Activated CD4-positive, alpha-beta T cell treated with anti-CD3 and anti-CD28 coated beads, Interleukin-2, amount 10 ng/mL, durations not matched to agents 24 days and 14 days (primary cell): ENCODE measurements at places on chromosomes 11 and 22. TPM values are rescaled to one million over a fixed set of nuclear protein-coding genes. Genes with fewer than 3 reads are reported as not detected.

The CHRM1 gene
- total RNA-seq = not detected in 2 replicates

The MS4A15 gene
- total RNA-seq = not detected in 2 replicates

The MOGAT2 gene
- not detected in 2 replicates for total RNA-seq

DNA sequence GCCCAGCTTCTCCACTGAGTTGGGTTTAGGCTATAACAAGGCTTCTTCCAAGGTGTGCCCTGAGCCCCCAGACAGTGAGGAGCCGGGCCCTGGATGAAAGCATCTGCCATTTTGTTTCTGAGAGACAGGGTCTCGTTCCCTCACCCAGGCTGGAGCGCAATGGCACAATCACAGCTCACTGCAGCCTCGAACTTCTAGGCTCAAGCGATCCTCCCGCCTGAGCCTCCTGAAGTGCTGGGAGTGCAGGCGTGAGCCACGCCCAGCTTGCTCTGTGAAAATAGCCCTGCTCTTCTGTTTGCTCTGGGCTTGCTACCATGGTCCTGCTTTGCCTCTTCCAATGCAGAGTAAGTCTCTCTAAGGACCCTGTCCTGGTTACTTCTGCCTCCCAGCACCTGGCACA lies 6.7 kb downstream of the DENND6B start:
- no peak overlapping the region for H3K27ac ChIP-seq
- no peak for DNase-seq
- H3K27me3 ChIP-seq = peaks cover 7% of the 10 kb centered on the region
- no peak overlapping the region for H3K4me3 ChIP-seq

- H3K4me3 ChIP-seq = no peak overlapping the region
- H3K27ac ChIP-seq = no peak overlapping the region
- no peak for DNase-seq
- H3K36me3 ChIP-seq = no peaks in the 10 kb centered on the region
Measured at GRCh38 chr11:19365743-19366410, 125.1 kb upstream of the E2F8 start.

The HORMAD2 gene
- not detected in 2 replicates for total RNA-seq

- no peaks in the 10 kb centered on the region for H3K4me1 ChIP-seq
- no peaks in the 10 kb centered on the region for H3K36me3 ChIP-seq
- peaks cover 12% of the 10 kb centered on the region for H3K27me3 ChIP-seq
- no peak overlapping the region for H3K27ac ChIP-seq
Measured at GRCh38 chr22:25878933-25879332, 136.9 kb downstream of the MYO18B start.

DNA sequence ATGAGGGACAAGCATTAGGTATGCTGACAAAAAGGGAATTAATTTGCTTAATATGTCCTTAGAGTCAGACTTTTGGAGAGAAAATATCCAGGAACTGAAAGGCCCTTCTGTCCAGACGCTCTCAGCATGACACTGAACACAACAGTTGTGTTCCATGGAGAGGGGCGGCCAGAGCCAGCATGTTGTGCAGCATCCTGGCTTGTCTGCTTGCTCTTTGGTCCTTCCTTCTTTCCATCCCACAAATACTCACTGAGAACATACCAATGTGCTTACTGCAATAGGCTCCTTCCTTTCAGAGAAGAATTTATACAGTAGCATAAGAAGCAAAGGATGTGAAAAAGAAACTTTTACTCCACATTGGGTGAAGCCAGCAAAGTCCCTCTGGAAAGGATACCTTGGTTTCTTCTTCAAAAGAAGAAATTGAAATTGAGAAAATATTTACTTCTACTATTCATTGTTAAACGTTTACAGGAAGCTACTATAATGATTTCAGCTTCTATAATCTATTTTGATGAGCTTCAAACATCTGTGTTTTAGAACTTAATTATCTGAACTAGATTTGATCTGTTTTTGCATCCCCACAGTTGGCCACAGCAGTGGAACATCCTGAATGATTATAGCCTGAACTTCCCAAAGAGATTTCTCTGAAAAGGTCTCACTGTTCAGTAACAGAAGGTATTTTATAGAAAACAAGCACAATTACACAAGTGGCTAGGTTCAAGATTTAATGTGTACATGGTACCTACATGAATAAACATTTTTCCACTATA lies 304.1 kb upstream of the PITPNB start:
- H3K36me3 ChIP-seq = no peaks in the 10 kb centered on the region
- peaks cover 5% of the 10 kb centered on the region for H3K27me3 ChIP-seq
- no peak overlapping the region for H3K4me3 ChIP-seq
- no peaks in the 10 kb centered on the region for H3K4me1 ChIP-seq
- DNase-seq = no peak
- no peak overlapping the region for H3K27ac ChIP-seq

DNA sequence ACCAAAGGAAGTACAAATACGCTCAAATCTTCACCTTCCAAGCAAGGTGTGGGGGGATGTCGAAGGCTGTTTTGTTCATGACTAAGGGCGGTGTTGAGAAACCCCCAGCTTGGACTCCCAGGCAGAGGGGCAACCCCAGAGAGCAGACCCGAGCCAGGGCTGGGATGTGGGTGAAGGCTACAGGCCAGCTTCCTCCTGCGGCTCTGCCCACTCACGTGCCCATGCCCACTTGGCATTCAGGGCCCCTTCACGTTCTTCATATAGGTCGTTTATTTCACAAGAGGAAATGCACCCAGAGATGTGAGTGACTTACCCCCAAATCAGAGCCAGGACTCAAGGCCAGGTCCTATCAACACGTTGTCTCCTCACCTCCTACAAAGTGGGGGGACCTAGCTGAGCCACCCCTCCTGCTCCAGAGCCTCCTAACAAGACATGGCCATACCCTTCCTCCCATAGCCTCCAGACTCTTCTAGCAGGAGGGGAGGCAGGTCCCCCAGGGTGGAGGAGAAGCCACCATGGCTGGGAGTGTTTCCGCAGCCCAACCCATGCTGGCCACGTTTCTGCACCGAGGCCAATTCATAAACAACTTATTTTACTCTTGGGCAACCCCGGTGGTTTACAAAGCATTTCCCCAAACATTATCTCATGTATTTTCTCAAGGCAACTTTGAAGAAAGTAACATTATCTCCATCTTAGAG lies 22.0 kb downstream of the TMEM184B start:
- H3K27me3 ChIP-seq = no peaks in the 10 kb centered on the region
- DNase-seq = no peak
- no peaks in the 10 kb centered on the region for H3K4me1 ChIP-seq
- no peak overlapping the region for H3K27ac ChIP-seq

DNA sequence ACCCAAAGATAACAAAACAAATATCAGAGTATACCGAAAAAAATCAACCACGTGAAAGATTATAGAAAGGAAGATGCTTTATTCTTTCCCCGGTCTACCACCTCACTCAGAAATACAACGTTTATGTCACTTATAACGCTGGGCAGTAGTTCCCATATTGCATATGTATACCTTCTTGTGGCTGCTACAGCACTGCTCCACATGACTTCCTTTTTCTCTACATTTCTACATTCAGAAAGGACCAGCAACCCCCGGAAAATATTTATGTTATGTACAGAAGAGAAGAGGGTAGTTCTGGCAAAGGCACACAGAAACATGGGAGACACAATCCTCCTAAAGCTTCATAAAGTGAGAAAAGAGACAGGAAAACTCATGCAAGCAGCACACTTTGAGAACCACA lies 56.8 kb downstream of the MTMR2 start:
- no peaks in the 10 kb centered on the region for H3K4me1 ChIP-seq
- H3K27ac ChIP-seq = no peak overlapping the region
- no peak for DNase-seq
- peaks cover 9% of the 10 kb centered on the region for H3K36me3 ChIP-seq

DNA sequence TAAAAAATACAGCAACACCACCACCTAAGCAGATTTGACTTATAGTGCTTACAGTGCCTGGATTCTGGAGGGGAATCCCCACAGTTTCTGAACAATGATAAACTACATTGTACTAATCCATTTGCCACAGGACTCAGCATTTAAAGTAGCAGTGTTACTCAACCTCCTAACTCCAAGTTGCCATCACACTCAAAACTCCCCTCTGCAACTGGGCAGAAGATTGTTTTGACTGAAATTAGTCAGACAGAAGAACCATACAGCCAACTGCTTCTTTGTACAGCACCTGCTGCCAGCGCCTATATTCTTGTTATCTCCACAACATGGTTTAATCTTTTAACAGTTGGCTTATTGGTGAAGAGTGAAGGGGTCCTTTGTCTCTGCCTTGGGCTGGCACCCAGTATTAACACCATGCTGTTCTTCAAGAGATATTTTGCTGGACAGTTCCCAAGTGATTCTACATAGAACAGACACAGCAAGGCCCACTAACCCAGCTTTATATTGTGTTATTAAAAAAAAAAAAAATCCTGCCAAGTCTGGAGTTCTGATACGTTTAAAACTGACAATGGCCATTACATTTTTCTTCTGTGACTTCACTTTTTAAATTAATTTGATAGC lies 273.2 kb downstream of the DCDC1 start:
- H3K27me3 ChIP-seq = no peaks in the 10 kb centered on the region
- H3K27ac ChIP-seq = no peak overlapping the region
- H3K36me3 ChIP-seq = no peaks in the 10 kb centered on the region
- no peak for DNase-seq
- no peaks in the 10 kb centered on the region for H3K4me1 ChIP-seq
- H3K4me3 ChIP-seq = no peak overlapping the region

The TRPM5 gene
- total RNA-seq = not detected in 2 replicates

The THY1 gene
- total RNA-seq = 1.6 and 1.8 TPM in 2 replicates

GRCh38 chr11:126992065-126992803 lies 8.3 kb downstream of the KIRREL3 start:
- H3K27ac ChIP-seq = no peak overlapping the region
- H3K36me3 ChIP-seq = no peaks in the 10 kb centered on the region
- no peak overlapping the region for H3K4me3 ChIP-seq
- no peak for DNase-seq
- H3K4me1 ChIP-seq = no peaks in the 10 kb centered on the region
- H3K27me3 ChIP-seq = peaks cover 8% of the 10 kb centered on the region

The APOA5 gene
- total RNA-seq = not detected in 2 replicates

The B4GALNT4 gene
- 3.9 and 4.1 TPM in 2 replicates for total RNA-seq
